Activated CD4-positive, alpha-beta memory T cell treated with anti-CD3 and anti-CD28 coated beads for 36 hours (primary cell): ENCODE measurements at places on chromosomes 1 and 21.
A peak's percentile ranks its signal among the peaks of the same experiment; 100 is the strongest.

- H3K27me3 ChIP-seq, result no peaks in the 10 kb centered on the region
- H3K36me3 ChIP-seq, result peaks cover 16% of the 10 kb centered on the region
These were observed 953 bp upstream of the NDUFS2 start for GRCh38 chr1:161200992-161201835.

GRCh38 chr1:4962836-4963235, 308.4 kb downstream of the AJAP1 start:
- H3K4me1 ChIP-seq, result no peaks in the 10 kb centered on the region
- no peaks in the 10 kb centered on the region for H3K36me3 ChIP-seq
- H3K27ac ChIP-seq, result no peak overlapping the region

GRCh38 chr1:180310095-180310494, 80.0 kb downstream of the LHX4 start:
- H3K27me3 ChIP-seq, result no peaks in the 10 kb centered on the region
- H3K4me1 ChIP-seq, result no peaks in the 10 kb centered on the region
- no peak overlapping the region for H3K4me3 ChIP-seq
- DNase-seq, result no peak
- peaks cover 39% of the 10 kb centered on the region for H3K36me3 ChIP-seq

- H3K36me3 ChIP-seq, result no peaks in the 10 kb centered on the region
- peak overlapping the region; percentile 64 for H3K4me3 ChIP-seq
- no peak for DNase-seq
These were observed 129.8 kb upstream of the SAMSN1 start for GRCh38 chr21:14675774-14676530.

DNA sequence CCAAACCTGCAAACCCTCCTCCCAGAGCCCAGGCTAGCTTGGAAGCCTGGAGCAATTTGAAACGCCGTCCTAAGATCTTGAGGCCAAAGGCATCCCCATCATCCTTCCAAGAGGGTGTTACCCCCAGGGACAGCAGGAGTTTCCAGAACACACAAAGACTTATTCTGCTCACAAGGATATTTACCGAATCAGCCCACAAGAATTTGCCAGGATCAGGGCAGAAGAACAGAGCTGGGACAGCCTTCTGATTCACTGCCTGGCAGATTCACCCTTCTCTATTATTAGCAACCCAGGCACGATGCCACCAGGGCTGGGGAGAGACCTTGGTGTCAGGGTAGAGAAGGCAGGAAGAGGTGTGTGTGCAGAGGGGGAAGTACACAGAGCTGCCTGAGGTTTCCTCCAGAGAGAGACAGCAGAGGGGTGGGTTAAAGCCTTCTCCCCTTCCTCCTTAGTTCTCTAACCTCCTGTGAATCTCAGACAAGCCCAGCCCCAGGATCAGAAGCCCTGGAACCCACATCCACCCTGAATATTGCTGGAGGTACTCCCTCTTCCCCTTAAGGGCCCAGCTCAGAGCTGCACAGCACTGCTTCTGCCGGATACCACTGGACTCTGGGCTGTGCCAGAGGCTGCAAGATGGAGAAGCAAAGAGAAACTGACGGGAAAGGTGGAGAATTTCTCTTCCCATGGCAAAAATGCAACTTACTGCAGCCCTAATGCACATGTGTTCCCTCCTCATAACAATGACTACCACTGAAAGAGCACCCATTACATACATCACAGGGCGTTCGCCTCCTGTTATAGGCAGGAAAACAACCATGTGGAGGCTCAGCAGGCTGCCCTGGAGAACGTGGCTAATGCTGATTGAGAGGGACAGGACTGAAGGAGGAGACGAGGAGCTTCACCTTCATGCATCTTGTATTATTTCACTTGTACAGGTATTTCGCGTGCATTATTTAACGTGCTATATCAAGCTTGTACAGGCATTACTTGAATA, 61.8 kb downstream of the ITPKB start:
- peaks cover 94% of the 10 kb centered on the region for H3K4me1 ChIP-seq
- peak; percentile 86 for DNase-seq
- peak overlapping the region; percentile 58 for H3K4me3 ChIP-seq
- H3K27me3 ChIP-seq, result no peaks in the 10 kb centered on the region

- H3K4me1 ChIP-seq, result no peaks in the 10 kb centered on the region
- no peak overlapping the region for H3K27ac ChIP-seq
- no peak overlapping the region for H3K4me3 ChIP-seq
- peaks cover 6% of the 10 kb centered on the region for H3K27me3 ChIP-seq
- H3K36me3 ChIP-seq, result no peaks in the 10 kb centered on the region
- DNase-seq, result no peak
These were observed 16.9 kb downstream of the MATN1 start for GRCh38 chr1:30706528-30706927.

GRCh38 chr21:25750085-25750484, 15.3 kb downstream of the GABPA start:
- no peak overlapping the region for H3K4me3 ChIP-seq
- H3K27me3 ChIP-seq, result no peaks in the 10 kb centered on the region

DNA sequence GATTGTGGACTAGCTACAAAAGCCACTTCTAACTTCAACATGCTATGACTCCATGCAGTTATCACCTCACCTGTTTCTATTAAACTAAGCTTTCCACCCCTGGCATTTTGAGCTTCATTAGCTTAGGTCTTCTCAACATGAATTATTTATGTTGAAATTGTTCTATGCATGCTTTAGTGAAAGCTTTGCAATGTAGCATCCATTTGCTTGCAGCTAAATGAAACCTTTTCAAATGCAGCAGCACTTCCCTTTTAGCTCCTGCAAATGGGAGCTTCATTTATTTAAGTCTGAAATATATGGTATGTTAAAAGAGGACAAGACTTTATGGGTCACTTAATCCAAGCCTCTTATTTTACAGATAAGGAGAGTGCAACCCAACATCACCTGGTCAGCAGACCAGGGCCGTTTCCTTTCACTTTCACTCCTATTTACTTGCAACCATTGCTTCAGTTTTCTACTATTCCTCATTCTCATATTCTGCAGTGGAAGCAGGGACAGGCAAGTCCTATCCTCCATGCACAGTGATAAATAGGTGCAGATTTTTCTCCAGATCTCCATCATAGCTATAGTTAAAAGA, 56.4 kb upstream of the SAMSN1 start:
- H3K27me3 ChIP-seq, result no peaks in the 10 kb centered on the region
- H3K36me3 ChIP-seq, result no peaks in the 10 kb centered on the region
- H3K4me3 ChIP-seq, result peak overlapping the region; percentile 6

GRCh38 chr1:20589331-20590278, 708 bp downstream of the CDA start:
- H3K27ac ChIP-seq, result no peak overlapping the region
- H3K27me3 ChIP-seq, result peaks cover 49% of the 10 kb centered on the region
- no peak for DNase-seq
- H3K4me3 ChIP-seq, result no peak overlapping the region
- peaks cover 11% of the 10 kb centered on the region for H3K4me1 ChIP-seq

GRCh38 chr1:223084464-223084866, 58.6 kb downstream of the TLR5 start:
- H3K4me3 ChIP-seq, result no peak overlapping the region
- H3K36me3 ChIP-seq, result no peaks in the 10 kb centered on the region
- DNase-seq, result no peak
- H3K27me3 ChIP-seq, result no peaks in the 10 kb centered on the region
- H3K27ac ChIP-seq, result no peak overlapping the region
